ENCODE measurements at places on chromosomes 2 and 18.

DNA sequence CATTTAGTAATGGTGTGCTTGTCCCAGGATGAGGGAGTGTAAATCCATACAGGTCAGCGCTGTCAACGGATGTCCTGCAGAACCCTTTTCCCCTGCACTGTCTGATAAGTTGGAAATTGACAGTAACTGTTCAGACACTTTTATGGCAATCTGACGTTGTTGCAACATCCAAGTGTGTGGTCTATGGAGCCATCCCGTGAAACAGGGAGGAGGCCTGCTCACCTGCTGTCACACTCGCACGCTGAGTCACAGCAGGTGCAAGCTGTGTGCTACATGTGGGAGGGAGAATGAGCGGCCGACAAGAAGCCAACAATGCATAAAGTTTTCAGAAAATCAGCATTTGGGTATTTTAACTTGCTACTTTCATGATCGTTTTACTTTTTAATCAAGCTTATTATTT lies 43.7 kb upstream of the RMDN2 start:
- no peak for DNase-seq

DNA sequence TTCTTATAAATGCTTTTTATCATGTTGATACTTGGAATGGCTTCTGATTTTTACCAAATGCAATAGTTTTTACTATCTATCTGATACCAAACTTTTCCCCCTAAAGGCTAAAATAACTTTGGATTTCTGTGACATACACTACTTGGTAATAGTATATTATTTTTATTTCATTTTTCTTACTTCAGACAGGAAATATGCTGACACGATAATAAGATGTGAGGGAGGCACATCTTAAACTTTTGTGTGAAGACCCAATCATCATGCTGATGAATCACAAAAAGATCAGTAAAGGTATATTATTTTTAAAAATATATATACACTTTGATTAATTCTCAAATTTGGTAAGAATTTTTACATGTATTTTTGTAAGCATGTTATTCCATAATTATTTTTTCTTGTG lies 122.8 kb downstream of the TGIF1 start:
- DNase-seq, result no peak

DNA sequence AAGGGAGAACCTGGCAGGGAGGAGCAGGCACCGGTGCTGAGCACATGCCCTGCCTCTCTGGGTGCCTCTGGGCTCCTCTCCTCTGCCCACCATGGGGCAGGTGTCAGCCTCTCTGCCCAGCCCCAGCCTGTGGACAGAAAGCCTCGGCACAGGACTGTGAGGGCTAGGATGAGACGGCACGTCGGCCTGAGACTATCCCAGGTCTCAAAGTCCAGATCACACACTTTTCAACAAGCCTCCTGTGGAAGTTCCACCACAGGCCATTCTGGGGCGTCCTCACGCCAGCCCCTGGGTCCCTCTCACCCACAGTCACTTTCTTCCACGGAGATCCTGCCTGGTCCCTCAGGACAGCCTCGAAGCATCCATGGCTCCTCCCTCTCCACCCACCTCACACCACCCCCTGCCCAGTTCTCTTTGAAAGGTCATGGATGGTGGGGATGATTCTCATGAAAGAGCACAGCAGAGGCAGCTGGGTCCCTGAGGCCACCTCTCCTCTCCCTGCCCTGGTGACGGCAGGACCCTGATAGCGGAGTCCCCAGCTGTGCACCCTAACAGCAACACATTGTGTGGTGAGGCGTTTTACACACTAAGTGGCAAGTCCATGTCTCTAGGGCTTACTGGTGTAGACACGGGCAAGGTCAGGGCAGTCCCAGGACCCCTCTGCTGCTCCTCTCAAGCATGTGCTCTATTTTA lies 569.4 kb upstream of the SALL3 start:
- no peak for DNase-seq

- DNase-seq, result no peak
Measured at GRCh38 chr2:16828828-16829160, 163.2 kb upstream of the CYRIA start.

DNA sequence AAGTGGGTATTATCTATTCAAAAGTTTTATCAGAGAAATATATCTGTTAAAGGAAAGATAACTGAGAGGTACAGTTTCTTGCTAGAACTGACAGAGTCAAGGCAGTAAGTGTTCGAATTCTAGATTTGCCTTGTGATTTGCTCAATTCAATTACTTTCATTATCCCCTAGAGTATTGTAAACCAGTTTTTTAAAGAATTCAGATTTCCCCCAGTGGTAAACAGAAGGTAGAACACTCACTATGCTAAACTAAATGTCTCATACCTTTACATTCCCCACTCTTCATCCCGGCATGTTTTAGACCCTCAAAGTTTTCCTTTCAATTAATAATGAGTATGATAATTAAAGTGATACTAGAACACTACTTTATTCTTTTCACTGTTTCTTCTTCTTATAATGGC lies 28.6 kb downstream of the TTC21B start:
- DNase-seq, result no peak

DNA sequence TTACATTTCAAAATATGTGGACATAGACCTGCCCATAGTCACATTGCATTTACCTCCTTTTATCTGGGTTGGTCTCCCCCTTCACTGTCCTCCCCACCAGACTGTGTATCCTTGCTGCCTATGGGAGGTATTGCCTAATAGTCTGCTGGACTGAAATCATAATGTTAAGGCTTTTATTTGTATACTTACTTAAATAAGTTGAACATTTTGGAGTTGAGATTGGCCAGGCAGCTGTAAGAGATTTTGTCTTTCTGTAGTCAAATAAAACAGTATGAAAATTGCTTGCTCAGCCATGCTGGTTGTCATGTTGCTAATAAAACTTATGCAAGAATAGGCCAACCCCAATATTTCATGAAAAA lies 280.9 kb downstream of the PTPRM start:
- no peak for DNase-seq

DNA sequence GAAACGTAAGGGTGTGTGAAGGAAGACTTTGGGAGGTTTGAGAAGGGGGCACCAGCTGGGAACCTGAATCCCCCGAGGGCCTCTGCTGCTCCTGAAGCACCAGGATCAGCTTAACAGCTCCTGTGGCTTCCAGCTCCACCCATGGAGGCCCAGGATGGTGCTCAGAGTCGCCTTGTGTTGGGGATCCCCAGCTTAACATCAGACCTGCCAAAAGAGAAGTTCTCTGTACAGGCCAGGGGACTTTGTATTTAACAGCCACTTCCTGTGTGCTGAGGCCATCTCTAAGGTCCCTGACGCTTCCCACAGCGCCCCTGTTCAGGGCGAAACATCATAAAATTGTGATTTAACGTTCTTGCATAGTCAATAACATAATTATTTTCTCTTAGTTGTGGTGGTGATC lies 77.5 kb downstream of the NCK2 start:
- no peak for DNase-seq

DNA sequence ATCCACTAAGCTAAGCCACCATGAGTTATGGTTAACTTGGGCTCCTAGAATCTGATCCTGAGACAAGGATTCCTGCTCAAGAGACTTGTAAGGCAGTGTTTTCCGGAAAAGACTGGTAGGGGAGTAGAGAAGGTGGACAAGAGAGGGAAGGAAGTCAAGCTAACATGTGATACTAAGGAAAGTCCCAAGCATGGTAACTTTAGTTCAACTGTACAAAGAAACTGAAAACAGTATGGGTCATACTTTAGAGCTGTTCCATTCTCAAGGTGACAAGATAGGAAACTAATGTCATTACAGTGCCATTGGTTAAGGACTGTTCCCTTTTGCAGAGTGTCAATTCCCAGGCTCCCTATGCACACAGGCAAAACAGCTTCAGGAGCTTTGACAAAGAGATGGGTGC lies 5.8 kb downstream of the MYO5B start:
- no peak for DNase-seq

GRCh38 chr2:136787970-136788369 lies 22.6 kb downstream of the THSD7B start:
- DNase-seq, result no peak

GRCh38 chr2:233063976-233064411 lies 3.9 kb downstream of the INPP5D start:
- DNase-seq, result no peak

DNA sequence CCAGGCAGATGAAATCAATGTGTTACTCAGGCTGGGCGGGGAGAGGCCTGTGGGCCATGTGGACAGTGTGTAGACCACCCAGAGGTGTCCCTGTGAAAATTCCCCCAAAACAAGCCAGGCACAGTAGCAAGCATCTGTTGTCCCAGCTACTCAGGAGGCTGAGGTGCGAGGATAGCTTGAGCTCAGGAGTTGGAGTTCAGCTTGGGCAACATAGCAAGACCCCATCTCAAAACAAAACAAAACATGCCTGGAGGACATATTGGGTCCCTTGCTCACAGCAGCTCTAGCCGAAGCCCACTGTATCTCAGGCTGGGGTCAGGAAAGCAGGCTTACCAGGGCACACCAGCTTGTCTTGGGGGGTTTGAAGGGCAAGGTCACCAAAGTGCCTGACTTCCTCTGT lies 4.3 kb upstream of the PTMA start:
- no peak for DNase-seq

- DNase-seq, result no peak
Measured at GRCh38 chr2:75432761-75433361, 127.9 kb downstream of the EVA1A start.

- no peak for DNase-seq
Measured at GRCh38 chr2:11096591-11096990, 58.7 kb upstream of the SLC66A3 start.

DNA sequence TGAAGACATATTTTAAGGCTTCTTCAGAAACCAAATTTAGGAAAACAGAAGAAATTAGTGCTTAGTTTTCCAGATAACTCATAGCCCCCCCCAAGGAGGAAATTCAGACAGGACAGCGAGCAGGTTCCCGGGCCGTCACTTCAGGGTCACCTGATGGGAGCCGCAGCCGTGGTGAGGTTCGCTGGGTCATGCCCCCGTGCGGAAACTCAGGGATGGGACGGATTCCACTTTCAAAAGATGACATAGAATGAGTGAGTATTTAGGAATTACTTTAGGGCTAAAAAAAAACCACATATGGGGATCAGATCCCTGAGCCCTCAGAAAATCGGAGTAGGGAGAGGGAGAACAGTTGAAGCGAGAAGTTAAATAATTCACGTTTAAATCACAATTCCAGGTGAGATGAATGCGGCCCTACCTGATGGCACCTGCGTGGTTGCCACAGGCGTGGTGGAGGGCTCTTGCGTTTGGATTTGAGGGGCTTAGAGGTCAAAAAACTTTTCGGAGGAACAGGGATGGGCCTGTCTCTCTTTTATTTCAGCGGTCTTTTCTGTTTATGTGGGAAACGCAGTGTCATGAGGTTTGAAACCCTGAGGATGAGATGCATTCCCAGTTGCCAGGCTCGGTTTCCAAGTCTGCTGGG lies 114.4 kb downstream of the NFATC1 start:
- DNase-seq, result no peak

DNA sequence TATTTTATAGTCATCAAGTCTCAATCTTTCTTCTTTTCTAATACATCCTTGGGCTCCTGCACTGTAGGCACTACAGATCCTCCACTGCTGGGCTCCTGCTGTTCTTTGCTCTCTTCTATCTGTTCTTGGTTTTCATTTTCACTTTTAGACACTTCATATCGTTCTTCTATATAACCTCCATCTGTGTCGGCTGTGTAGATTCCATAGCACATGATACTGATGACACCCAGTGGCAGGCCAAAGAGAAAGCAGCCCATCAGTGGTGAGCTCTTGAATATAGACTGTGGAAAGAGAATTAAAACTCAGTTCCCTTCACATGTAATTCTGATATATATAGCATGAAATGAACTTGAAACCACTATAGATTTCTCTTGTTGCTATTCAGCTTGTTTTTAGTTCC lies 38.0 kb downstream of the TMX3 start:
- no peak for DNase-seq

- peak; percentile 25 for DNase-seq
Measured at GRCh38 chr2:1115843-1116539, 165.3 kb downstream of the SNTG2 start.

All from NCI-H1092 (cell line).